ENCODE measurements at places on chromosomes 3 and 15.

DNA sequence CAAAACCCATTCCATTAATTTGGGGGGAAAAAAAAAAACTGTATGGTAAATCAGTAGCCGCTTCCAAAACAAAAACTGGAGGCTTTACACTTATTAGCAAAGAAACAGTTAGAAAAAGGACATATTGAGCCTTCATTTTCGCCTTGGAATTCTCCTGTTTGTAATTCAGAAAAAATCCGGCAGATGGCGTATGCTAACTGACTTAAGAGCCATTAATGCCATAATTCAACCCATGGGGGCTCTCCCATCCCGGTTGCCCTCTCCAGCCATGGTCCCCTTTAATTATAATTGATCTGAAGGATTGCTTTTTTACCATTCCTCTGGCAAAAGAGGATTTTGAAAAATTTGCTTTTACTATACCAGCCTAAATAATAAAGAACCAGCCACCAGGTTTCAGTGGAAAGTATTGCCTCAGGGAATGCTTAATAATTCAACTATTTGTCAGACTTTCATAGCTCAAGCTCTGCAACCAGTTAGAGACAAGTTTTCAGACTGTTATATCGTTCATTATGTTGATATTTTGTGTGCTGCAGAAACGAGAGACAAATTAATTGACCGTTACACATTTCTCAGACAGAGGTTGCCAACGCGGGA is 9.4 kb upstream of the RPL24 start:
- no peak for DNase-seq

GRCh38 chr15:62469478-62469873 is 304.4 kb upstream of the C2CD4B start:
- DNase-seq = no peak

DNA sequence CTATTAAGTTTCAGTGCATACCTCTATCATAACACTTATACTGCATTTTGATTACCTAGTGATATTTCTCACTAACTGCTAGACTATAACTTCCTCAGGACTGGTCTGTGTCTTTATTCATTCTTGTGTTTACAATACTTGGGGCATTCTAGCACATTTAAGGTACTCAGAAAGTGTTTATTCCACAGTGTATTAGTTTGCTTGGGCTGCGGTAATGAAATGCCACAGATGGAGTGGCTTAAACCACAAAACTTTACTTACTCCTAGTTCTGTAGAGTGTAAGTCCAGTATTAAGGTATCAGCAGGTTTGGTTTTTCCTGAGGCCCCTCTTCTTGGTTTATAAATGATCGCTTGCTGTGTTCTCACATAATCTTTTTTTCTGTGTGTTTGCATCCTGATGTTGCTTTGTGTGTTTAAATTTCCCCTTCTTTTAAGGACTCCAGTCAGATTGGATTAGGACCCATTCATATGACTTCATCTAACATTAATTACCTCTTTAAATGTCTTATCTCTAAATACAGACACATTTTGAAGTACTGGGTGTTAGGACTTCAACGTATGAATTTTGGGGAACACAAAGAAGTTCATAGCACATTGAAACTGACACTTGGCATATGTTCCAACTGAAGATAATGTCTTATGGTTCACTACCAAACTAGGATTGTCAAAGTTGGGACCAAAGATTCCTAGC is 23.9 kb downstream of the RNF111 start:
- DNase-seq = no peak

GRCh38 chr3:32414522-32415202 is 23.0 kb downstream of the CMTM7 start:
- peak; percentile 37 for DNase-seq

- DNase-seq = no peak
Measured at GRCh38 chr3:64242435-64242834, 17.2 kb upstream of the PRICKLE2 start.

GRCh38 chr3:167780214-167780883 is 44.8 kb downstream of the SERPINI1 start:
- no peak for DNase-seq

DNA sequence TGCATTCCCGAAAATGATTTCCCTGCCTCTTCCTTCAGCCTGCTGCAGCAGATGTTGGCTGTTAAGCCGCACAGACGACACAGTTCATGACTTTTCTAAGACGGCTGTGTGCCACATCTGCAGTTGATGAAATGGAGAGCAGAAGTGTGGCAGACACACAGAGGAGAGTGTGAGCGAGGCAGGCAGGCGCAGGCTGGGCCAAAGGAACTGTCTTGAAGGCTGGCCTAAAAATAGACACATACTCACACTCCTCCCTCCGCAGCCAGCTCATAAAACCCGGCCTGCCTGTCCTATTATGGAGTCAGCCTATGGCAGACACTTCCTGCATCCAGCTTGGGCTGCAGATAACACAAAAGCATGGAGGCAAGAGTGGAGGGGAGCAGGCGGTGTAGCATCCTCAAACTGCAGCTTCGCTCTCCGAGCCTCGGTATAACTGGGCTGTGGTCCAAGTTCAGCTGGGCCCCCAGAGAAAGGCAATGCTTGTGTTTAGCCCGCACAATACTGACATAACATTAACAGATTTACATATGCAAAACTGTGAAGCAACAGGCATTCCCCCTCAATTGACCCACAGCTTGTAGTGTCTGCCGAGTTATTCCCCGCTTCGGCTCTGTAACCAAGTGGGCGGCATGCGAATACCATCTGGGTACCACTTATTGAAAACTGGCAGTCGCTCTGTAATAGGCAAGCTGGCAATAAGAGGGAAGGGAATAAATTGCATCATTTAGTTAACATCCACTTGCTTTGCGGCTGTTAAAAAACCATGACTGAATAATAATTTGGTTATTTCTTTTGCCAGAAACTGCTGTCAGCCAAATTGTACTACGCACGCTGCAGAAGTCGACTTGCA is 40.8 kb downstream of the FOXP1 start:
- no peak for DNase-seq

- no peak for DNase-seq
Measured at GRCh38 chr3:112735926-112736325, 95.0 kb upstream of the CCDC80 start.

GRCh38 chr3:78871048-78871447 is 896.8 kb downstream of the ROBO1 start:
- no peak for DNase-seq

GRCh38 chr3:170207717-170208116 is 14.5 kb upstream of the PRKCI start:
- no peak for DNase-seq

GRCh38 chr3:10162185-10162584 is 2.5 kb upstream of the IRAK2 start:
- DNase-seq = no peak

GRCh38 chr15:77851691-77852090 is 219.0 kb upstream of the LINGO1 start:
- no peak for DNase-seq

- DNase-seq = no peak
Measured at GRCh38 chr3:41148478-41148877, 50.8 kb upstream of the CTNNB1 start.

GRCh38 chr15:47194718-47195117 is 522.6 kb upstream of the SEMA6D start:
- DNase-seq = no peak

DNA sequence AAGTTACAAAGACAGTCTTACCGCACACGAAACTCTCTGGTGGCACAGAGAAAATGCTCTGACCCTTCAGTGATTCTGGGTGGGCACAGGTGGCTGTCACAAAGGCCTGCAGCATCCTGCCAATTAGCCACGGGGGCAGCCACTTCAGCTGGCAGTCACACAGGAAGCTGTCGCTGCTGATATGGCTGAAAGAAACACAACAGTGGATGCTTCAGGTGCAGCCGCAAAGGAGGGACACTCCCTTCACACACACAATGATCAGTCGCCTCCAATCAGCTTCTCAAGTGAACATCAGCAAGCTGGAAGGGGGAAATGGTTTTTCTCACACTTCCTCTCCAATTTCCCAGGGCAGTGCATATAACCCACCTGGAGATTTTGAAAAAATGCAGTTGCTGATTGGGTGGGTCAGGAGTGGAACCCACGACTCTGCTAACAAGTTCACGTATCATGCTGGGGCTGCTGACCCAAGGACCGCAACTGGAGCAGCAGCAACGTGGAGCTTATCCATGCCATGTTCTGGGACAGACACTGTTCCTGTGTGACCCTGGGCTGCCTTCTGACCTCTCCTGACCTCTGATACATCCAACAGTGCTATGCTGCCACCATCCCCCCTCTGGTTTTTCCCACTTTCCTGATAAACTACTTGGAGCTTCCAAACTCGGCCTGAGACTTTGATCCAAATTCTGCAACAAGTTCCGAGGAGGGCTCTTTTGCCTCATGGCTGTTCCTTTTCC is 106.6 kb downstream of the LRIG1 start:
- DNase-seq = peak; percentile 52

DNA sequence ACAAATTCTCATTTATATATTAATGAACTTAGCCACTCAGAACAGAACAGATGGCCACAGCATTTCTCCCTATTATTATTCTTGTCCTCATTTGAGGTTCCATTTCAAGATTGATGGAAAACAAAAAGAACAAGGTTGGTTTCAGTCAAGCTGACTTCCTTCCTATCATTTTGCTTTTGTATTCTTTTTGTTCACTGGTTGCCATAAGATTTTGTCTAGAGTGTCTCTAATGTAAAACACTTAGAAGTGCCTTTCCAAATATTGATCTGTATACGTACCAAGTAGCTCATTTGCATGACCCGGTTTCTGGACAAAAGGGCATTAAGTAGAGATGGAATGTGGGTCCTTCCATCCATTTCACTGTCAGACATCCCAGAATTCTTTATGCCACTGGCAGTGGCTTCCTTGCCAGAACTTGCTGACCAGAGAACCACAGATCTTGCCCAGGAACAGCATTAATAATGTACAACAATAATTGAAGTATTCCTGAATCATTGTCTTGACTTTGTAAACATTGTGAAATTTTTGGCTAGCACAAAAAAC is 63.8 kb downstream of the PEX5L start:
- DNase-seq = no peak

All from T follicular helper cell (primary cell).